G401 (cell line): ENCODE measurements at places on chromosomes 12 and 14.

- no peak for DNase-seq
These were observed 5.3 kb downstream of the SLC15A5 start for GRCh38 chr12:16272222-16272621.

- DNase-seq = no peak
These were observed 21.4 kb downstream of the ZFC3H1 start for GRCh38 chr12:71642264-71642663.

DNA sequence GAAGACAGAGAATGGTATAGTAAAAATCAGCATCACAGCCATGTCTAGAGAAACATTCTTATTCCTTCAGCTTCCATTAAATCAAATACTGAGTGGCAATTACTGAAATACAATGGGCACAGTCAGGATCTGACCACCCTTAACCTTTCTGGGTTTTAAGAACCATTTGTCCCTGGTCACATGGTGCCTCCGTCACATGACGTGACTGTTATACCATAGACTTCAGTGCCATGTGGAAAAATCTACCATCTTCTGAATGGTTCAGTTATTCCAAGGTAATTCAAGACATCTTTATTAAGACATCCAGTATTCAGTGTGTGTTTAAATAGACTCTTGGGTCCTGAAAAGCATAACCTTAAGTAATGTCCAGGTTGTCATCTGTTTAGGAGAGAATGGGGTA is 553.1 kb upstream of the FLRT2 start:
- DNase-seq = no peak

DNA sequence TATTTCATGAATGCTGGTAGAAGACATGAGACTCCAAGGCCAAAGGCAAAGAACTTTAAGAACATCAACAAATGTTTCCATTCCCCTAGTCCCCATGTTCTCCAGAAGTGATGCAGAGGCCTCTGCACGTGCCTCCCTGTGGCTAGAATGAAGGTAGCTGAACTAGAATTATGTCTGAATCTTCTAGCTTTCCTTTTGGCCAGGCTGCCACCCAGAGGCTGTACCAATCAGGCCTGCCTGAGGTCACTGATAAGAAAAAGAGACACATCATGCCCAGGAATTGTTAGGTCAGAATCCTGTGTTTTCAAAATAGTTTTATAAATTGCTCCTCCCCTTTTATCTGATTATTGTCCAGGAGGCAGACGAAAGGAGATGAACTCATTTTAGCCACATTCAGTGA is 188.0 kb upstream of the SLC16A7 start:
- DNase-seq = no peak

GRCh38 chr14:56650048-56650447 is 70.5 kb downstream of the TMEM260 start:
- DNase-seq = peak; percentile 33

DNA sequence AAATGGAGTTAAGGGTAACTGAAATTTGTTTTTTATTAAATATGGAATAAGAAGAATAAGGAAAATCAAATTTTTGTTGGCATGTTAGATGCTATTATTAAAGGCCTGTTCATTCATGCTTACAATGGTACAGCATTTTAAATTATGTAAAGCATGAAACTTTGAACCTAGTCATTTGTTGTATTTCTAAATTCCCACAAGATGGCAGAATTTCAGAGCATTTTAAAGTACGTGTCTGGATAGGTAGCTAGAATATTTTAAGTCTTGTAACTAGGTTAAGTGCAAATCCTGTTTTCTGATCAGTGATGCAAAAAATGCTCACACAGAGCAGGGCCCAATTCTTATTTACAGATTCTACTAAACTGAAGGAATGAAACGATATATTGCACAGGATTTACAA is 585.6 kb upstream of the MIS18BP1 start:
- DNase-seq = peak; percentile 2
